Right lung (tissue), 10 donors: ENCODE measurements at places on chromosomes 16 and 17.

DNA sequence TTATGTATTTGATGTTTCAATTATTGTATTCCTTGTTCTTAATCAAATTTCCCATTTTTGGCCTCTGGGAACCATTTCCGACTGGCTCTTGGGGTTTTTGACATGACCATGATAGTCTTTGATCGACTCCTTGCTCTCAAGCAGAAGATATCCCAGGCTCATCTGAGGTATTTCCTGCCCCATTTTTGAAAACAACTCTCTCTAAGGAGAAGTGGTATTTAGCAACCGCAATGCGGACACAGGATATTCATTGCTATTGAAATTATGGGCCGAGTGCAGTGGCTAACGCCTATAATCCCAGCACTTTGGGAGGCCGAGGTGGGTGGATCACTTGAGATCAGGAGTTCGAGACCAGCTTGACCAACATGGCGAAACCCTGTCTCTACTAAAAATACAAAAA is 5.5 kb downstream of the TANGO6 start:
- no peak for DNase-seq

- no peak for DNase-seq
Measured at GRCh38 chr16:71287911-71288310, 1.3 kb downstream of the CMTR2 start.

- DNase-seq = no peak
Measured at GRCh38 chr16:50684823-50685461, 3.8 kb upstream of the SNX20 start.

- peak; percentile 69 for DNase-seq
Measured at GRCh38 chr16:75096656-75097055, 19.9 kb downstream of the LDHD start.

- no peak for DNase-seq
Measured at GRCh38 chr16:89422905-89423630, 67.3 kb downstream of the ANKRD11 start.
